T47D (cell line): ENCODE measurements at places on chromosomes 2 and 18.
A peak's percentile ranks its signal among the peaks of the same experiment; 100 is the strongest.

- peak; percentile 47 for DNase-seq
Measured at GRCh38 chr2:168348076-168348475, 100.7 kb upstream of the STK39 start.

DNA sequence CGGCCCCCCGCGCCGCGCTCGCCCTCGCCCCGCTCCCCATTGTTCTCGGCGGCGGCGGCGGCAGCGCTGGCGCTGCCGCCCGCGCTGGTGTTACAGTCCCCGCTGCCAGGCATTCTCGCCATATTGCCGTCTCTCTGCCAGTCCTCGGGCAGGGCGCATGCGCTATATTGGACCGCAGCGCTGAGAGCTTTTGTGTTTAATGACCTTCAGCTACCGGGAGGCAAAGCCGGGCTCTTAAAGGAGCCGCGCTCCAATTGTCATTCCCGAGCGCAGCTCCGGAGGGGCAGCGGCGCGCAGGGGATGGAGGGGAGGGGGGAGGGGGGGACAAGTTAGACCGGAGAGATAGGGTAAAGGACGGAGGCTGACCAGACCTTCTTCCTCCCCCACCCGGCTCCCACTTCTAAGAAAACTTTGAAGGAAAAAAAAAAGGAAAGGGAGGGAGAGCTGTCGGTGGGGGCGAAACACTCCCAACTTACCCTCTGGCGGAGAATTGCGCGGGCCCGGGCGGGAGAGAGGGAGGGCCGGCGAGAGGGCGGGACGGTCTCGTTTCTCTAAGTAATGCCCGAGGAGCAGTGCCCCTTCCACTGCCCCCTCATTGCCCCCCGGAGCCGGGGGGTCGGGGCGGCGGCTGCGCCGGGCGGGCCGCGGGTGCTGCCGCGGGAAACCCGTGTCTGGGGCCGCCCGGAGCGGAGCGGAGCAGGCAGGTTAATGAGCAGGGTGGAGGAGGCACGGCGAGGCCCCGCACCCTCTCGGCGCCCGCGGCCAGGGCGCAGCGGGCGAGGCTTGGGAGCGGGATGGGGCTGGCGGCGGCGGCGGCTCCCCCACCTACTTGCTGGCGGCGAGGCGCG, at the start of gene KCTD1:
KCTD1 (minus strand) TSS at position 139 of the 848 bp plus-strand sequence; CDS start at position 122, 17 bp downstream.
- peak; percentile 91 for DNase-seq

GRCh38 chr2:174750923-174751441, 13.3 kb downstream of the CHRNA1 start:
- DNase-seq, result no peak

GRCh38 chr2:174617120-174617519, 19.5 kb upstream of the WIPF1 start:
- peak; percentile 60 for DNase-seq

GRCh38 chr2:203451689-203452088, 83.4 kb downstream of the RAPH1 start:
- no peak for DNase-seq

DNA sequence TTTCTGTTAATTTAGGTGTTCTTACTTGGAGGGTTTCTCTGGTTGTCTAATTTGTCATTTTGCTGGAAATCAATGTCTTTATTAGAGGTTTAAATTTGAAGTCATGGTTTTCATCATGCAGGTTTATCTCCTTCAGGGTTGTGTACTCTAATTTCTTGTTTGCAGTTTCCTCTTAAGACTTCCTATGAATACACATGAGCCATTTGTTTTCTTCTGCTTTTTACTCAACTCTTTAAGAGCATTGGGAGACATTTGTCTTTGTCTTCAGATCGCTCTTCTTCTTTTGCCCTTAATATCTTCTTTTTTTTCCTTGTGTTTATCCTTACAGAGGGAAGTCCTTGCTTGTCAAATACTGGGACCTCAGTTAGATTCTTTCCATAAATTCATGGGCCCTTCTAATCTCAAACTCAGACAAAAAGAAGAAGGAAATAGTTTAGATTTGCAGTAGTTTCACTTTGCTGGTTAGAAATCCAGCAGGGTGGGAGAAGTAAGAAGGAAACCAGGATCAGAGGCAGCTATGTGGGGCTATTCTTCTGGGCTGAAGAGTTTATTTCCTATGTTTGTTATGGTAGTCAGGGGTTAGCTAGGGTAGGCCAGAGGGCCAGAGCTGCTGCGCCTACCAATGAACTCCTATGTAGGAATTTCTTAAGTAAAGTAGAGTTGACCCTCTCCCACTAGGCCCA, 176.6 kb downstream of the DYSF start:
- no peak for DNase-seq

GRCh38 chr2:126704434-126705160, 48.6 kb downstream of the GYPC start:
- DNase-seq, result no peak
